Omental fat pad (tissue), 4 donors: ENCODE measurements at places on chromosomes 16 and 17. TPM values are rescaled to one million over a fixed set of nuclear protein-coding genes. Genes with fewer than 3 reads are reported as not detected.

DNA sequence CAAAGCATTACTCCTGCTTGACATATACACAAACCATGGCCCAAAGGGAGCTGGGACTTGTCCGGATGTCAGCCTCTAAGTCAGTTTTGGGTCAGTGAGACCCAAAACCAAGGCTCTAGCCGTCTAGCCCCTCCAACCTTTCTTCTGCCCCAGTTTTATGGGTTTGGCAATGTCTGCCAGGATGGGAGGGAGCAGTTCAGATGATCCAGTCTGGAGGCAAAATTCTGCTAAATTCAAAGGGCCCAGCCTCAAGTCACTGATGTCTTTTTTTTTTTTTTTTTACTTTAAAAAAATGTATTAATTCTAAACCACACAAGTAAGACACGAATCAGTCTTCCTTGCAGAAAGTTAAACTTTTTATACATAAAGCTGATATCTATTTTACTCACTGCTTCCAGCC is 8.6 kb downstream of the NLRC5 start:
- DNase-seq: no peak

GRCh38 chr16:16973707-16974591 is 496.8 kb downstream of the XYLT1 start:
- no peak for DNase-seq

LDHD gene
- 10.2 TPM for total RNA-seq

DNA sequence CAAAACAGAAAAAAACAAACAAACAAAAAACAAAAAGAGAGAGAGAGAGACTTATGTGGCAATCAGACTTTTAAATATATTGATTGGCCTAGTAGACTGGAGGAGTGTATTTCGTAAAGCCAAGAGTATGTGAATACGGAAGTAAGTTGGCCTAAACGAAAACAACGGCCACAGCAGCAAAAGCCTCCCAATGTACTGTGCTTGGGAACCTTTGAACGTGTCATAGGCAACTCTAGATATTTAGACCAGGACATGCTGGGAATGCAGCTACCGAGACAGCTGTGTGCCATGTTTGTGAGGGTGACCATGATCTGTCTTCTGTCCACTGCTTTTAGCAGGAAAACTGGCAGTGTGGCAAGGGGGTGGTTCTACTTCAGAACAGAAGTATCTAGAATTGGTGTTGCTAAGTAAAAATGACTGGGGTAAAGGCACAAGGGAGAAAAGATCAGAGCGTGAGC is 7.4 kb downstream of the MAF start:
- no peak for DNase-seq

DNA sequence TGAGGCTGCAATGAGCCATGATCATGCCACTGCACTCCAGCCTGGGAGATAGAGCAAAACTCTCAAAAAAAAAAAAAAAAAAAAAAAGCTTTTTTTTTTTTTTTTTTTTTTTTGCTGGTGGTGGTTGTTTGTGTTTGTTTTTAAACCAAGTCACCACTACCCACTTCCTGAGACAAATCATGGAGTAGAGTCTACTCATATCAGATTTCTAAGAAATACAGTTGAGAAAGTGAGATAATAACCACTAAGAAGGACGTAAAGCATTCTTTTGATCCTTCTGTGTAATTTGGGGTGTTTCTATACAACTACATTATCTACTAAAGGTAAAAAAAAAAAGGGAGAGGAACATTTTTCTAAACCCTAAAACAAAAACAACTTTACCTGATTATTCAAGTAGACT is 38.0 kb downstream of the AXIN2 start:
- no peak for DNase-seq

GRCh38 chr17:69593716-69594115 is 179.2 kb downstream of the MAP2K6 start:
- no peak for DNase-seq

GRCh38 chr17:40091691-40092397 is 8.5 kb downstream of the NR1D1 start:
- no peak for DNase-seq

GRCh38 chr16:87443016-87443415 is 49.8 kb downstream of the ZCCHC14 start:
- DNase-seq: no peak

GINS3 gene
- total RNA-seq: 6.3 TPM

KCNJ18 gene
- not detected for total RNA-seq

DNA sequence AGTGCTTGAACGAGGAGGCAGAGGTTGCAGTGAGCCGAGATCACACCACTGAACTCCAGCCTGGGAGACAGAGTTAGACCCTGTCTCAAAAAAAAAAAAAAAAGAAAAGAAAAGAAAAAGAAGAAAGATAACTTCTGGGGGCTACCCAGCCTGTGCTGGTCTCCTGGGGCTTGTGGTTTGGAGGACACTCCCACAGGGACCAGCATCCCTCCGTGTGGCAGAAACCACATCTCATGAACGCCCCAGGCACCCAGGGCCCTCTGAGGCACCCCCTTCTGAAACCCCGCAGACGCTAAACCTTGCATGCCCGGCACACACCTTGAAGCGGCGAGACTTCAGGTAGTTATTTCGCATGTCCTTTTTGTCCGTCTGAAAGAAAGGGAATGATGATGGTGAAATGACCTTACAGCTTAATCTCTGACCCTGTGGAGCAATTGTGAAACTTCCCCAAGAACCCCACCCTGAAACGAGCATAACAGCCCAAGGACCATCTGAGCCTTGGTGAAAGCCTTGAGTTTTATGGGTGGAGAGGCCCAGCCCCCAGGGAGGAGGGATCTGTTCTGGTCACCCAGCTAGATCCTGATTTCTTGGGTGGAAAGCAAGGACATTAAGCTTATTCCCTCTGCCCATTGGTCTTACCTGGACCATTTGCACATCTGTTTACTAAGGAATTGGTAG is 55.0 kb downstream of the CNGB1 start:
- no peak for DNase-seq

DNA sequence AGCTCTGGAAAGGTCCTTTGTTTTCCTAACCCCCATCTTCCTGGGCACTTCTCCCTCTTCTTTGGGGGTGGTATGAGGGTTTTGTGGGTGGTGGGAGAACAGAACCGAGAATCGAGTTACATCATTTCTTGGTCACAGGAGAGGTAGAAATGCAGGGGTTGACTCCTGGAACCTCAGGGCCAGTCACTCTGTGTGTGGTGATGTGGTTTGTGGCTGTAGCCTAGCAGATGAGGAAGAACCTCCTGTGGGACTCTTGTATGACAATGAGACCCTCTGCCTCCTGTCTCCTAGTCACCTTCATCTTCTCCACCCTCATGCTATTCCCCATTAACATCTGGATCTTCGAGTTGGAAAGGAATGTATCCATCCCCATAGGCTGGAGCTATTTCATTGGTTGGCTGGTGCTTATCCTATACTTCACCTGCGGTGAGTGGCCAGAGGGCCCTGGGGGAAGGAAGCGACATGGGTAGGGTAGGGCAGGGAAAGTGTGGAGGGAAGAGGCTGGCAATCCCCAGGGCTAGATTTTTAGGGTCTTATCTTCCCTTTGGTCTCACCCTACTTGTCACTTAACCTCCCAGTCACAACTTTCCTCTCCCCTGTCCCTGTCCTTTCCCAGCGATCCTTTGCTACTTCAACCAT is 5.5 kb downstream of the ODF4 start:
- no peak for DNase-seq

DNA sequence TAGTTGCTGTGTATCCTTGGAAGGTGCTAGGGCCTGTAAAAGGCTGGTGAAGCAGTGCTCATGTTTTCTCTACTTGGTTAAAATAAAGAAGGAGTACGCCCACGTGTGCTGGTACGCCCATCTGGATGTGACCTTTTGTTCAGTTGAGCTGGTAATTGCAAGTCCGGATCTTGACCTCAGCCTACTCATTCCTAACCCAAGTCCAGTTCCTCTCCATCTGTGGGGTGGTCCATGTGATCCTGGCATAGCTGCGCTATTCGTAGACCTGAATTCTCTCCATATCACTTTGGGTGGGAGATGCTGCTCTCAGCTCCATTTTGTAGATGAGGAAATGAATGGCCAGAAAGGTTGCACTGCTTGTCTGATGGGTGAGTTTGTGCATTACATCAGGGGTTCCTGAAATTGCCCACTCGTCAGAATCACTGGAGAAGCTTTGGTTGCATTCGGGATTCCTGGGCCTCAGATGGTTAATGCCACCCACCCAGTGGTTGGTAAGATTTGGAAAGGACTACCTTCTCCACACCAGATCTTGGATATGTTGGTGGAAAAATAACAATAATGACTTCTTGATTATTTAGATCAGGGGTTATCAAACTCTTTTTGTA is 328.8 kb downstream of the CPPED1 start:
- DNase-seq: no peak

GRCh38 chr16:23334457-23334853 is 32.4 kb downstream of the SCNN1B start:
- DNase-seq: no peak

DNA sequence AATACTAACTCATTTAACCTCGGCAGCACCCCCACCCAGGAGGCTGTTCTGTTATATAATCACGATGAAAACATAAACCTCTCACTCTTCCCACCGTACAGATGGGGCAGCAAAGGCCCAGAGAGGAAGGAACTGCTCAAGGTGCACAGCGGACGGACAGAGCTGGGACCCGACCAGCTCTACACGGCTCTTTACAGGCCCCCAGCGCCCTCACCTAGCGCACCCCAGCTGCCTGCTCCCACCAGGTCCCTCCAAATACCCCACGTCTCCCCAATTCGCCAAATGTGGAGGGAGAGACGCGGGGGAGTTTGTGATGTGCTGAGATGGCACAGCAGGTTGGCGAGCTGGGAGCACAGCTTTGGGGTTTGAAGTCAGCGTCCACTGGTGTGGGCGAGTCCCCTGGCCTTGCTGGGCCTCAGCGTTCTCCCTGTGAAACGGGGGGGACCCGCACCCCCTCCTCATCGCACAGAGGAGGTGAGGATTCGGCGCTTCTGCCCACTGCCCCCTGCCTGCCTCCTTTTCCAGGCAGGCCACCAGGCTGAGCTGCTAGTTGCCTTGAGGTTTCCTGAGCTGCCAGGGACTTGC is 54.1 kb downstream of the CBFA2T3 start:
- no peak for DNase-seq

DNA sequence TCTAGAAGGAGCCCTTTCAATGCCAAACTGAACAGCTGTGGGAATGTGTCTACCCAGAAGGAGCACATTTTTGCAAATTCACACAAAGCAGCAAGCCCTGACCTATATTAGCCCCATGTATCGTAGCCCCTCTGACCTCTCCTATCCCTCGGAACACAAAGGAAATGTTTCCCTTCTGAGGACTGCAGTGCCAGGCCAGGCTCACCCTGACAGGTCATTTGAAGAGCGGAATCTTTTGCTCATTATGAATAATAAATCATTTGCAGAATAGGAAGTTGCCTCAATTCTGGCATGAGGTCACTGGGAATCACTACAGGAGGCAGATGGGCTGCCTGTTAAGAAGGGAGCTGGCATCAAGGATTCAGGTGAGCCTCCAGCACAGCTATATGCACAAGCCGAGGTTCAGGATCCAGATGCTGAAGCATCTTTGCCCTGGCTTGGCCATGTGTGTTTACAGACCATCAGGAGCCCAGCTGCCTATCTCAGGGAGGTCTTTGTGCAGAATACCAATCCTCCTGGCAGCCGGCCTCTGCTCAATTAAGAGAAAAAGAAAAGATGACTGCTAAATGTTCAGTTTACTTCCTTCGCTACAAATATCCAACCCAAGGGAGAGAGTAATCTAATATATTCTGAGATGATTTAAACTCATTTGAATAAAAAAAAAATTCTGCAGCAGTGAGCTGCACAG is 119.4 kb downstream of the USP31 start:
- DNase-seq: no peak

DNA sequence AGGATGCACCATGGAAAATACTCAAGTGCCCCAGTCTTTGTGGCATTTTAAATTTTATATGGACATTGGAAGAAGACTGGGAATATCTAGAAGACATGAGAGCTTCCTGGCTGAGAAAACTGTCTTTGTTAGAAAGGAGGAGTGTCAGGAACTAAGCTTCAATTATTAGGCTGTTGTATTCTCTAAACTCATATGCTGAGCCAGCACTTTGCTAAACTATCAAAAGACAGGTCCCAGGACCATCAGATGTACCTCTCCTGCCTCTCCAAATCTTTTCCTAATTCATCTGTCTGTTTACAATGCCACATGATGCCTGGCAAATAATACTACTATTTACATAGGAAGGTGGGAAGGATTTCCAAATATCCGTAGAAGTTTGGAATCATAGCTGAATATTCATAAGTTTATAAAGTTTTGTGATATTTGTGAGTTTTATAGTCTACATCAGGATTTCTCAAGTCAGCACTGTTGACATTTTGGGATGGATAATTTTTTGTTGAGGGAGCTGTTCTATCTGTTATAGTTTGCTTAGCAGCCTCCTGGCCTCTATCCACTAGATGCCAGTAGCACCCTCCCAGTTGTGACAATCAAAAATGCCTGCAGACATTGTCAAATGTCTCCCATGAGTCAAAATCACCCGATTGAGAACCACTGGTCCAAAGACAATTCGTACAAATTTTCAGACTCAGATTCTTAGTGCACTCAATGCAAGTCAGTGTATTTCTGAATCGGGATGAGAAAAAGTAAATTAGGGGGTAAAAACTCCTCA is 61.2 kb upstream of the NETO2 start:
- no peak for DNase-seq

CLEC10A gene
- 7.2 TPM for total RNA-seq
